ENCODE measurements at places on chromosomes 13 and 19.

- DNase-seq: no peak
Measured at GRCh38 chr13:105336706-105337576, 1198.5 kb downstream of the EFNB2 start.

GRCh38 chr13:89380101-89380500, 1708.9 kb downstream of the SLITRK5 start:
- DNase-seq: no peak

DNA sequence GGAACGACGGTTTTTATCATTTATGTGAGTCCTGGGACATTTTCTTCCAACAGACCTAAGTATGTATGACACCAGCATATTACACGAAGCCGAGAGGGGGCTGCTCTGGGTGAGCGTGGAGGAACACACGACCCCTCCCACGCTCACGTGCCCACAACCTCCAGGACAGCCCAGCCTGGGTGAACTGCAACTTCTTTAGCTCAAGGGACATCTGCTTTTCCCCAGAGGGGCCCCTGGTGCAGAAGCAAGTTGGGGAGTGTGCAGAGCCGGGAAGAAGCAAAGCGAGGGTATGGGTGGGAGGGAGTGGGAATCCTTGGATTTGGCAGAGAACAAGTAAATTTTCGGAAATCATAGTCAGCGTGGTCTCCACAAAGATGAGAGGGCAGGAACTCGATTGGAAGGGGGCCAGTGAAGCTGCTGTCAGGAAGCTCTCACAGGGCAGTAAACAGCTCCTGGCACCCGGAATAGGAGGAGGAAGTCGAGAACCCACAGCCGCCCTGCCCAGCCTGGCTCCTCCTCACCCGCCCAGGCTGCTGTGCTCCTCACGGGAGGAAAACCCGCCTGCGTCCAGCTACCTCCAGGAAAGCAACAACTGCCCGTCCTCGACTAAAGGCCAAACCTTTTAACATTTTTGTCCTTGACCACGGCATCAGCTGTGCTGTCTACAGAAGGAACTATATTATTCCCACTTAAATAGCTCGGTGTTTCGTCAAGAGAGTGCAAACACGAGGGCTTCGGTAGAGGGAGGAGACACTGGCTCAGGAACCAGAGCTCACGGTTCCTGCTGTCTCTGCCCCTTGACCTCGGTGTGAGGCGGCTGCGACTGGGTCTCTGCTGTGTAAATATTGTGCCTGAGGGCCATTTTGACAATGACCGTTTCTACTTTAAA, 17.2 kb upstream of the CFAP97D2 start:
- no peak for DNase-seq

DNA sequence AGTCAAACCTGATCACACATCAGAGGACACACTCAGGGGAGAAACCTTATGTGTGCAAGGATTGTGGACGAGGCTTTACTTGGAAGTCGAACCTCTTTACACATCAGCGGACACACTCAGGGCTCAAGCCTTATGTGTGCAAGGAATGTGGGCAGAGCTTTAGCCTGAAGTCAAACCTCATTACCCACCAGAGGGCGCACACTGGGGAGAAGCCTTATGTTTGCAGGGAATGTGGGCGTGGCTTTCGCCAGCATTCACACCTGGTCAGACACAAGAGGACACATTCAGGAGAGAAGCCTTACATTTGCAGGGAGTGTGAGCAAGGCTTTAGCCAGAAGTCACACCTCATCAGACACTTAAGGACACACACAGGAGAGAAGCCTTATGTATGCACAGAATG, 8.2 kb upstream of the ZNF527 start:
- DNase-seq: no peak

DNA sequence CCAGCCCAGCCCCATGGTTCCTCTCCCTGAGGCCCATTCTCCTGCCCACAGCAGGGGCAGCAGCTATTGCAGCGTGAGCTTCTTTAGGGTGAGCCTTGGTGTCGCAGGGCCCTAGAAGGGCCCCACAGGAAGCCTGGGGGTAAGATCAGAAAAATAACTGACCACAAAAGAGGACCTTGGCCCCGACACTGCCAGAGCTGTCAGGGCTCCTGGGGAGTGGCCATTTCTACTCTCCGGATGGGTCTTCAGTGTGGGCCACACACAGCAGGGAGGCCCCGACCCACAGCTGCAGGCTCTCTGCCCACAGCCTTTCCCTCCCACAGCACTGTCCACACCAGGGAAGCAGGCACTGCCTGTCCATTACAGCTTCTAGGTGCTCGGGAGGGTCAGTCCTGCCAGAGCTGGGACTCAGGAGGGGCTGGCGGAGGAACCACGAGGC, 3.5 kb upstream of the SIGLEC8 start:
- DNase-seq: no peak

- no peak for DNase-seq
Measured at GRCh38 chr19:27905074-27905473, 1307.9 kb downstream of the UQCRFS1 start.

GRCh38 chr19:19537075-19538048, 703 bp upstream of the CILP2 start:
- DNase-seq: no peak

- DNase-seq: no peak
Measured at GRCh38 chr19:3734310-3734600, 26.1 kb downstream of the TJP3 start.

GRCh38 chr19:44164327-44164672, 600 bp upstream of the ZNF226 start:
- no peak for DNase-seq

- DNase-seq: no peak
Measured at GRCh38 chr13:37753776-37754175, 115.8 kb downstream of the TRPC4 start.

Measured in GM12892 (cell line).